HS-27A (cell line): ENCODE measurements at places on chromosomes 1 and 21.

DNA sequence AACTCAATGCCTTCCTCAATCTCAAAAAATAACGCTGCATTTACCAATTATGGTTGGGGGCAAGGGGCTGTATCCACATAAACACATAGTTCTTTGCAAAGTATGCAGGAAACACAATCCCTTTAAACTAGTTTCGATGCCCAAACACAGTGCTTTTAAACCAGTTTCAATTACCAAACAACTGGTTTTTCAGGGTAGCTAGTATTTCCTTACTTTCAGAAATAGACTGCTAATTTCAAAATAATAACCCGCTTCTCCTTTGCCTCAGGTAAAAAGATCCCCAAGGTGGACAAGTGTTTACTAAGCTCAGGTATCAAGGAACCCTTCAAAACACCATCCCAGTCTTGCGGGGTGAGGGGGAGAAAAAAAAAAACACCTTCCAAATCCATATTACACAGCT, 2.8 kb downstream of the SIPA1L2 start:
- DNase-seq = no peak

DNA sequence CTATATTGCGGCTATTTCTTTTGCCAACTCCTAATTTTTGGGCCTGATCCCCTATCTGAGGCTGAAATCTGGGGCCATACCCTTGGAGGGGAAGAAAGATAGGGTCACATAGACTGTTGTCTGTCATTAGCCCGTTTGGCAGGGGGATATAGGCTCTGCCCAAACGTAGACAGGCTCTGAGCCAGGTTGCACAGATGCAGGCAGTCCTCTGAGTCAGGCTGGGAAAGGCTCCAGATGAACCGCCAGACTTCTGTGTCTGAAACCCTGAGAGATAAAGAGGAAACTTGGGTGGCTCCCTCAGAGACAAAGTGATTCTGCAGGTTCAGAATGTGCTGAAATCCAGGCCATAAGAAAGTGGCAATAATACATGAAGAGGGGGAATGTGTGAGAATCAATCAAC, 4.0 kb upstream of the CAP1 start:
- DNase-seq = no peak

DNA sequence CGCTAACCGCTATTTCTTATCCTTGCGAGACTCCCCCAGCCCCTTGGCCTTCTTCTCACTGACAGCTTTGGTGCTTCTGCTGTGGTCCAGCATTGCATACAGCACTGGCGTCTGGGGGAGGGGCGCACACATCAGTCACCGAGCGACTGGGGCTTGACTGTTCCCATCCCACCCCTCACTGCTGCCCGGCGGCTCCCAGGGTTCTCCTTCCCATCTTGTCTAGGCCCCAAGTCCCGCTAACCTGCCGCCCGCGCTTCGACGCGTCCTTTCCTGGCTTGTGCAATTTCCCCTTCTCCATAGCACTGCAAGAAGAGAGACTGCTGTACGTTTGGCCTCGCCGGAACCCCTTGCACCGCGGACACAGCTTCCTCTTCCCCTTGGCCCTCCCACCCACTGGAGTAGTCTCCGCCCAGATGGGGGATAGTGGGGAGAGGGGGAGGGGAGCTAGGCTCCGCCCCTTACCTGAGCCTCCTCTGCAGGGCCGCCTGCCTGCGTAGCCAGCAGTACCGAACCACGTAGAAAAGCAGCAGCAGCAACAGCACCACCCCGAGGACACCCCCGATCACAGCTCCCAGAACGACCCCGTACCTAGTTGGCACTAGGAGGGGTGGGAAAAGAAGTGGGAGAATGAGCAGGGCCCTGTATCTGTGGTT, 3.8 kb downstream of the MPZ start:
- DNase-seq = no peak

DNA sequence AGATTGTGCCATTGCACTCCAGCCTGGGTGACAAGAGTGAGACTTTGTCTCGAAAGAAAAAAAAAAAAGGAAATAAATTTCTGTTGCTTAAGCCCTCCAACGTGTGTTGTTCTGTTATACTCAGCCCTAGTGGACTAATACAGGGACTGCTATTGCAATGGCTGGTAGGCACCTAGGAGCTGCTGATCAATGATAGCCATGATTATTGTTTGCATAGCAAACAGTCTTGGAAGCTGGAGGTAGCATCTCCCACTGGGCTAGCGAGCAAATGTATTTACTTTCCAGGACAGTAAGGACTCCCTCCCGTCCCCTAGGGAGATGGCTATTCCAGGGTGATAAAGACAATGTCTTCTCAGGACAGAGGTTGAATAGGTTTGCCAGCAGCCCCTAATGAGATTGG, 13.5 kb upstream of the TNFRSF8 start:
- no peak for DNase-seq

- peak; percentile 57 for DNase-seq
These were observed at the start of gene RCOR3 for GRCh38 chr1:211258756-211259637. TSS of gene RCOR3 (plus strand) at chr1:211259366. CDS start at chr1:211259561, 195 bp downstream.

DNA sequence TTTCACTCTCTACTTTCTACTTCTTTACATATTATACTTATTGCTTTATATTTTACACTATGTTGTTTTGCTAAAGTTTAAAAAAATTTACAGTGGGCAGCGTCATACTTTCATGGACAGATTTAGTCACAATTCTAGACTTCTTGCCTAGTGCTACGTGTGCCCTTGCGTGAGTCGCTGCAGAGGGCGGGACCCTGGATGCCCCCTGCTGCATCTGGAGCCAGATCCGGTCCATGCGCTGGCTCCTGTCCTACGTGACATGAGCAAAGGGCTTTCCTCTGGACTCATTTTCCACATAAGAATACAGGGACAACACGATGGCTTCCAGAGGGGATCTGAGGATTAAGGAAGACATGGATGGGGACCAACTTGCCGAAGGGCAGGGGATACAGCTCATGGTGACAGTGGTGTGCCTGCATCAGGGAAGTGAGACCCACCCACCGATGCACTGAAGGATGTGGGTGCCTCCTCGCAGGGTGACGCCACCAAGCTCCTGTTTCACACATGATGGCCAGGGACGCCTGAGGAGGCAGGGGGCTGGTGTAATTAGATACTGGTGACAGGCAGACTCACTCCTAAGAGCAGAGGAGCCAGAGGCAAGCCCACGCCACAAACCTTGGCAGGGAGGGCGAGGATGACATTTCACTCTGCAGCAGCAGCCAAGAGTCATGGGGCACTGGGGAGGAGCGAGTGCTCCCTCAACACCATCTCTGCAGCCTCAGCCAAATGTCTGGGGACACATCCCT, 86.6 kb downstream of the DMRTB1 start:
- DNase-seq = no peak

GRCh38 chr1:215842905-215843304, 275.8 kb downstream of the KCTD3 start:
- DNase-seq = no peak
